ENCODE measurements at places on chromosomes 1 and 21.

DNA sequence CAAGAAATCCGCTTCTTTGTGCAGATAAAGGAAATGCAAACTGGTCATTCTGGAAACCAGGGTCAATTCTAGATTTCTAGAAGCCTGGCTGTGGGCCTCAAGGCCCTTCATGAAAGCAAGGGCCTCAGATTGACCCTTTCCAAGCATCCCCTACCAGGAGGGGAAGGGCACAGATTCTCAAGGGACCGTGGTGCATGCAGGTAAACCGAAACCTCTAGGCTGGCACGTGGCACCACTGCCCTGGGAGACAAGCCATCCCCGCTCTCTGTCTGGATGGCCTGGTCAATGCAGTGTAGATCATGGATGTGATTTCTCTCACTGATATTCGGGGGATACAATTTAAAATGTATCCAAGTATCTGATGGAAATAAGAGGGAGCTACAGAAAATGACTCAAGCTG lies 69.4 kb downstream of the TOMM20 start:
- DNase-seq, result no peak

- no peak for DNase-seq
Observed at GRCh38 chr1:167509587-167509986, 8.7 kb downstream of the CD247 start.

GRCh38 chr1:39529901-39530535 lies 38.6 kb downstream of the BMP8A start:
- DNase-seq, result no peak

DNA sequence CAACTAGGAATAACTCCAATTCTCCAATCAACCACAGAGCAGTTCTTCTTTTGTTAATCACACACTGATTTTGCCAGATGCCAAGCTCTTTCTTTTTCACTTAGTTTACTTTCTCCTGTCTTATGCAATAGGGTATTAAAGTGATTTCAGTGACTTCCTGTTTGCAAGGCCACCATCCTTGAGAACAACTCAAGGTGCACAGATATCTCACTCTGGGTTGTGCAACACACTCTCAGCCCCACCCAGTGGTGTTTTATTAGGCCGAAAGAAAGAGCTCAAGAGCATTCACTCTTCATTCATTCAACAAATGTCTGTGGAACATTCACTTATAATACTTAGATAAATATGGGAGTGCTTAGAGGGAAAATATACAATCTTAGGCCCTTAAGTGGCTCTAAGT lies 352.5 kb downstream of the ZNF326 start:
- no peak for DNase-seq

- no peak for DNase-seq
Observed at GRCh38 chr1:150021191-150021694, 10.7 kb upstream of the OTUD7B start.

DNA sequence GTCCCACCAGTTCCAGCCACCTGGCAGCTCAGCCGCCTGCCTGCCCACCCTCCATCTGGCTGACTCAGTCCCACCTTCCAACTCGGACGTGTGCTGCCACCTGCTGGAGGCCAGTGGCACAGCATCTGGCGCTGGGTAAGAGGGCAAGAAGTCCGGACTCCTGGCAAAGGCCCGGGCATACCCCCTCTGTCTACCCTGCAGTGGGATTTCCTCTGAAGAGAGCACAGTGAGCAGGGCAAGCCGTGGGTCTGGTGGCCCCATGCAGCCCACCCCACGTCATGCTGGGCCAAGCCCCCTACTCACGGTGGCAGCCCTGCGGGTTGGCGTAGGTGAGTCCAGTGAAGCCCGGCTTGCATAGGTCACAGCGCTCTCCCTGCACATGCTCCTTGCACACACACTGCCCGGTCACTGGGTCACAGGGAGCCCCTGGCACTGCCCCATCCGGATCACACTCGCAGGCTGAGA lies 24.5 kb downstream of the LAMB3 start:
- peak; percentile 26 for DNase-seq

DNA sequence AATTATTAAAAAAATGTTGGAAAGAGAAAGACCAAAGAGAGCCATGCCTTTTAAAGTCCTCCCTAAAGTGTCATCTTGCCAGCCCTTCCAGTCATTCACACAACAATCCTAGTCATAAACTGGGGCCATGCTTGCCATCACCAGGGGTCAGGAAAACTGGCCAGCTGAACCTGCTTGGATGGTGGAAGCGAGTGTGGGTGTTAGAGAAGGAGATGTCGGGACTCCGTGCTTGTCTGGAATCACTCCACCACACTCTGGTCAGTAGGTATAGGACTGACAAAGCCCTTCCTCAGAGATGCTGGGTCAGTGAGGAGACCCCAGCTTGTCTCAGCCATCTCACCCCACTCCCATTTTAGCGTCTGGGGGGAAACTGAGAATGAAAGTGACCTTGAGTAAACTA lies 3.3 kb upstream of the HAPLN2 start:
- DNase-seq, result no peak

GRCh38 chr1:222821239-222821638 lies 6.4 kb downstream of the DISP1 start:
- no peak for DNase-seq

GRCh38 chr21:36183144-36183795 lies 26.6 kb downstream of the DOP1B start:
- DNase-seq, result no peak

- no peak for DNase-seq
Observed at GRCh38 chr1:62038594-62039284, 155.9 kb upstream of the L1TD1 start.

DNA sequence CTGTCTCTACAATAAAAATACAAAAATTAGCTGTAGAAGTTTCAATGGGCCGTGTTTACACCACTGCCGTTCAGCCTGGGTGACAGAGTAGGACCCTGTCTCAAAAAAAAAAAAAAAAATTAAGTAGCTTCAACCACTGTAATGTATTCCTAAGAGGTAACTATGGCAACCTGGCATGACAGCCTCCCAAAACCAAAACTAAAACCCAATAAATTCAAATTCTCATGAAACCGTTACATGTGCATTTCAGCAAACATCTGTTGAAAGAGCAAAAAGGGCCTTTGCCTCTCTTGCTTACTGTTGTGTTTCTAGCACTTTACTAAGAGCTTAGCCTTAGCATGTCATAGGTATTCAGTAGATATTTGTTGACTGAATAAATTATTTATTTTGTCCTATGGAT lies 33.5 kb downstream of the ODR4 start:
- DNase-seq, result no peak

DNA sequence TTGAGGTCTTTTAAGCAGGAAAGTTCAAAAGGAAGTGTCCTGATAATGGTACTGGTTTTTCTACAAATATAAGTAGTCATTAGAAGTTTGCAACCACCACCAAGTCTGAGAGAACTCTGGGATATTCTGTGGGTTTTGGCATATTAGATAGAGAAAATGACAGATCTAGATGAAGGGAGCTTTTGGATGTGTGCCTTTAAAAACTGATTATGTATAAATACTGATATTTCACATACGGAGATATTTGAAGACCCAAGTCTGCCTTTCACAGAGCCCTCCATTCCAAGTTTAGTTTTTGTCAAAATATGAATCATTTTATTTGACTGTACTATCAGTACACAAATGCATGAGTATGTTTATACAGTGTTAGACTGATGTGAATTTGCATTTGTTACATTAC lies 48.6 kb downstream of the DPH5 start:
- no peak for DNase-seq

DNA sequence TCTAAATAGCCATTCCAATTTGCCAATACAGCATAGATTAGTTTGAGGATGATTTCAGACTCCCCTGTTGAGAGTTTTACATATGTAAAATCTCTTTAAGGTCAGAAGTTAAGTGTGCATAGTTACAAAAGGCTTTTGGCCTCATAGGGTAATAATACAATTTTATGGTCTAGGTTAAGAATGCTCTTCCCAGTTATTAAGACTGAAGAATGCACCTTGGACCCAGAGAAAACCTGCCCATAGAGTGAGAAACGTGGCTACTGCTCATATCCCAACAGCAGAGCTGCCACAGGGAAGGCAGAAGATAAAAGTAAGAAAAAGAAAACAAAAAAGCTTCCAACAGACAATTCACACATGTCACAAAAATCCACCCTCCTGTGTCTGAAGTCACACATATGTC lies 255.9 kb downstream of the LMO4 start:
- no peak for DNase-seq

DNA sequence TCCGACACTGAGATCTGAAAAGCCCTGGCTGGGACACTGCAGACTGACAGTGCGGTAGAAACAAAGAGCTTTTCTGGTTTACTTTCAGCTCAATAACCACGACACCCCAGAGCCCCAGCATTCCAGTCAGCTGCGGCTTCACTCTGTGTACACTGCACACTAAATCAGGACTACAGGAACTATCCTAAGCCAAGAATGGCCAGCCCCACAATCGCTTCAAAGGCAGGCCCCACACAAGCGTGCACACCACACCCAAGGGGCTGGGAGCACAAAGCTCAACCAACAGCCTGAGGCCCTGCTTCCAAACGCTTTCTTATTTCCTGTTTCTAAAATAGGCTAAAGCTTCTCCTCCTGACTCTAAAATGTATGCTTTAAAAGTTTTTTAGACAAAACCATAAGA lies 28.4 kb downstream of the URB1 start:
- no peak for DNase-seq

DNA sequence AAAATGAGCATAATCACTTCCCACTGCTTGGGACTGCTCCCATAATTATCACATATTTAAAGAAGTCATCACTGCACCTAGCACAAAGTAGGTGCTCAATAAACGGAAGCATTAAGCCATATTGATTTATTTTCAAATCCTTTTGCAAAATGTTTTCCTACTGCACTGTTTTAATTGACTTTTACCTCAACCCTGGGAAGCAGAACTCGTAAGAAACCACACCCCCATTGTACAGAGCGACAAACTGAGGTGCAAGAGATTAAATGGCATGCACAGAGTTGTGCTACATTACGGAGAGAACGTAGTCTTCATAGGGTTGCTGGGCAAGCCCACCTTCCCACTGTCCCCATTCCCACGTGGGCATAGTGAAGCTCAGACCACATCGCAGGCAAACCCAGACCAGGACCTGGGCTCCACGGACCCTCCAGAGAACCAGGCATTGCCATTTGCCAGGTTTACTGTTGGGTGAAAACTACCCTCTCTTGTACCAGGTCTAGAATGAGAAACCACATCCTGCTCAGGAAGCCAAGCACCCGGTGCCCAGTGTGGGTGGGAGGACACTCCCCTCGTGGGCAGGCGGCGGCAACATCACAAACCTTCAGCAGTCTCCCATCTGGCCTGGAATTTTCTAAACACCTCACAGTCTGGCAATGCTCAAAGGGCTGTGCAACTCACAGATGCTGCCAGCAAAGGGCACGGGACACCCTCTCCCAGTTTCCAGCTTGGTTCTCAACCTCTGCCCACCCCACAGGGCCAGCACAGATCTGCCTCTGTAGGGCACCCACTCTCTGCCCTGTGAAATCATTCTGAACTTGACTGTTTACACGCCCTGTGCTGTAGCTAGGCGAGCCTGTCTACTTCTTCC lies 8.2 kb downstream of the IFFO2 start:
- no peak for DNase-seq

DNA sequence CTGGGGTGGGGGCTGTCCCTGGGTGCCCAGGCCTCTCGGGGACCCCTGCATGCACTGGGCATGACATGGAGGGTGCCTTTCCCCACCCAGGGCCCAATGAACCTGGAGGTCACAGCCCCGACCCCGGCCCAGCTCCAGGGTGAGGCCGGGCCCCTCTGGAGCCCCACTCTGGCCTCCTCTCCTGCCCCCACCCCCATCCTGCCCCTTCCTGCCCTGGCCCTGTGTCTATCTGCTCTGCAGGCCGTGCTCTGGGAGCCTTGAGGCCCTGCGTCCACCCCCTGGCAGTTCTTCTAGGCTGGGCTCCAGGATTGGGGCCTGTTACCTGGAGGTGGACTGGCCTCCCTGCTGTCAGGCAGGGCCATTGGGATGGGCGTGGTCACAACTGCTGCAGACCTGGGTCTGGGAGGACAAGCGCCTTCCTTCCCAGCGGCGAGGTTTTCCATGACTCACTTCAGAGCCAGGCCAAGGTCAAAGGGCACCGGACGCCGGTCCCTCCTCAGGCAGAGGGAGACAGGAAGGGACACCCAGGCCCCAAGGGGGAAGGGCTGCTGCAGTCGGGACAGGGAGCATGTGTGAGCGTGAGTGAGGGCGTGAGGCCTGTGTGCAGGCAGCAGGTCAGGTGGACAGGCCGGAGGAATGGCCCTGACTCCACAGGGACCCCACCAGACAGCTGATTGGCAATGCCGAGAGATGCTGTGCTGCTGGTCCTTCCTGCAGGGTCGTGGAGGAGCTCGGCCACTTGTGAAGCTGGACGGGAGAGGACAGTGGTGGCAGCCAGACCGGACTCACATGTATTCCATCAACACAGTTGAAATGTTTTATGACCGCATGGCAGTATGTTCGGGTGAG lies 31.1 kb upstream of the POFUT2 start:
- DNase-seq, result peak; percentile 74

- DNase-seq, result no peak
Observed at GRCh38 chr1:211329764-211330201, 3.1 kb downstream of the TRAF5 start.

DNA sequence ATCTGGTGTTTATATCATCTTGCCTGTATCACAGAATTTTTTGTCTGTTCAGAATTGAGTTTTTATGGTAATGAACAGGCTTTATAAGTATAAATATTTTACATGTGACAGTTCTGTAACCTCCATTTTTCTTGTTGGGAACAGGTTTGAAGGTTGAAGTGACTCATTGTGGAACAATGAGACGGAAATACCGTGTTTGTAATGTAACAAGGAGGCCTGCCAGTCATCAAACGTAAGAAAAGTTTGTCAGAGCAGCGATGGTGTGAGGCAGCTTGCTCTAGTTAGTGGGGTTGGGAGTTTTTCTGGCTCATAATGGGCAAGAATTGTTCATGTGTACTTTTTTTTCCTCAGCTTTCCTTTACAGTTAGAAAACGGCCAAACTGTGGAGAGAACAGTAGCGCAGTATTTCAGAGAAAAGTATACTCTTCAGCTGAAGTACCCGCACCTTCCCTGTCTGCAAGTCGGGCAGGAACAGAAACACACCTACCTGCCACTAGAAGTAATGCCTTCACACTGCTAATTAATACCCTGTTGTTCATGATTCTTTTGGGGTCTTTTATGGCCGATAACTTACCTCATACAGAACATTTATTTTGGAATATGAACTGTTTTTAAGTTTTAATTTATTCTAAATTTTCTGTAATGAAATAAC lies 75.2 kb upstream of the TEKT2 start:
- peak; percentile 88 for DNase-seq

- no peak for DNase-seq
Observed at GRCh38 chr1:164790081-164790480, 231.1 kb downstream of the PBX1 start.

DNA sequence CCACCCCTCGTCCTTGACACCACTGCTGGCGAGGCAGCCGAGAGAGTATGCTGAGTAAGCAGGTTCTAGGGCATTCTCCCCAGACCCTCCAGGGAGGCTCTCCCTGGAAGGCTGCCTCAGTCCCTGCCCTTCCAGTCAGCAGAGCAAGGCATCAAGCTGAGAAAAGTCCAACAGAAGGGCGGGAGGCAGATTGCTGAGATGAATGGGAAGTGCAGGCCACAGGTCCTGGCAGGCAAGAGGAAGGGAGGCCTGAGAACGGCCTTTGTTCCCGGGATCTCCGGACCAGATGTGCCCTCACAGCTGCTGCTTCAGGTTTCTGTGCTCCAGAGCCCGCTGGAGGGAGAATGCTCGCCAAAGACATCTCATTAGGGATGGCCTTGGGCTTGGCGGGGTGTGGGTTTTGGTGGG lies 270.0 kb upstream of the VAMP3 start:
- DNase-seq, result no peak
